ENCODE measurements at places on chromosomes 5 and 9.

DNA sequence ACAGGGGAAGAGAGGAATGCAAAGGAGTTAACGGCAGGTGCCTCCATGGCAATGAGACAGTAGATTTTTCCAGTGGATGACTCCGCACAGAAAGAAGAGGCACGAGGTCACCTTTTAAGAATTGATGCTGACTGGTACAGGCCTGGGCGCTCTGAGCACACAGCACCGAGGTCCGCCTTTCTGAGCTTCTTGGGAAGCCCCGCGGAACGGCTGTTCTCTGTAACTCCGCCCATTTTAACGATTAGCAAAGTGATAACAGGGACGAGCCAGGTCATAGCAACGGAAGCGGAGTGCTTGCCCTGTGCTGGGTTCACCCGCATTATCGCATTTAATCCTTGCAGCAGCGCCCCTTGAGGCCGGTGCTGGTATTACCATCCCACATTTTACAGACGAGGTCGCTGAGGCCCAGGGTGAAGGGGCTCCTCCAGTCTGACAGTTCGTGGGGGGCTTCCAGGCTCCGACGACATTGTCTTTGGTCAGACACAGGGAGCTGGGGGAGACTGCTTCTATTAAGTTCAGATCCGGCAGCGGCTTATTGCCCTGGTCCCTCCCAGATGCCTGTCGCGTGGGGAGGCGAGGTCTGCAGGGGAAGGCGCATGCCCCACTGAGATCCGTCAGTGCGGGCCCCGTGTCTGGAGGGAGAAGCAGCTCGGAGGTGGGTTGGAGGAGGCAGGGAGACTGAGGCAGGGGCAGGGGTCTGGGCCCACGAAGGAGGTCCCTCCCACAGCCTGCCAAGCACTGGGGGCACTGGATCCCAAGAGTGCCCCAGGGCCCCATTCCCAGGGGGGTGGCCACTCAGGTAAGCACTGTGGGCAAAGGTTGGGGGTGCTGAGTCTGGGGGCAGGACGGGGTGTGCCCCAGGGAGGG is 22.3 kb upstream of the HMCN2 start:
- peak; percentile 67 for DNase-seq

GRCh38 chr9:129719135-129719534 is 33.7 kb downstream of the PTGES start:
- no peak for DNase-seq

DNA sequence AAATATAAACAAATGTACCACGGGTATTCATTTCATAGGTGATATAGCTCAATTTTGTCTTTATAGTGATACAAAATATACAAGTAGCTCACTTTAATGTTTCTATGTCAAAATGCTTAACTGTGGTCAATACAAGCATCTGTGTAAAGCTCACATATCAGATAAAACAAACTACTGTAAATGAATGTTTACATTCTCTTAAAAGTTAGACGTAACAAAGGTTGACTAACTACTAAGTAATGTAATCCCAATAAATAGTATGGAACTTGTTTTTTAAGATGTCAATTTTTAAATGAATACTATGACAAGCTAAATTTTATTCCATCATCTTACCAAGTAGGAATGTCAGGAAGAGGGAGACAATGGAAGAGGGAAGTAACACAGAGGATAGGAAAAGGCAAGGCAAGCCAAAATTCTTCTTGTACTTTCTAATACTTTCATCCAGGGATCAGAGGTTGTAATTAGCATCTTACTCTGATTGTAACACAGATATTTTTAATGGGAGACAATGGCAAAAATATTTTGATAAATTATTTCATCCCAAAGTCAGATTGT is 105.5 kb downstream of the STRBP start:
- no peak for DNase-seq

DNA sequence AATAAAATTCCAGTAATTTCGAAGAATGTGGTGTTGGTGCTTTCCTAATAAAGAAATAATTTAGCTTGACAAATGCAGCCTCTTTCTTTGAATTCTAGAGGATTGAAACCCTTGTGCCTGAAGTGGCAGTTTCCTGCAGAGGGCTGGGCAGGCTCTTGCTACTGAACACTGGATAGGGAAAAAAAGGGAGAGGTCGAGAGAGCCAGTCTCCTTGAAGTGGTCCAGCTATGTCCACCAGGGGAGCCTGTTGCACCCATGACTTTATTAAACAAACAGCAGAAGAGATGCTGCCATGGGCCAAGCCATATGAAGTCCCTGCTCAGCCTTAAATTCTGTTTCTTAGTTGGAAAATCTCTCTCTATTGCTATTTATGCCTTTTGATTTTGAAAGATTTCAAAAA is 178.4 kb downstream of the SMARCA2 start:
- no peak for DNase-seq

DNA sequence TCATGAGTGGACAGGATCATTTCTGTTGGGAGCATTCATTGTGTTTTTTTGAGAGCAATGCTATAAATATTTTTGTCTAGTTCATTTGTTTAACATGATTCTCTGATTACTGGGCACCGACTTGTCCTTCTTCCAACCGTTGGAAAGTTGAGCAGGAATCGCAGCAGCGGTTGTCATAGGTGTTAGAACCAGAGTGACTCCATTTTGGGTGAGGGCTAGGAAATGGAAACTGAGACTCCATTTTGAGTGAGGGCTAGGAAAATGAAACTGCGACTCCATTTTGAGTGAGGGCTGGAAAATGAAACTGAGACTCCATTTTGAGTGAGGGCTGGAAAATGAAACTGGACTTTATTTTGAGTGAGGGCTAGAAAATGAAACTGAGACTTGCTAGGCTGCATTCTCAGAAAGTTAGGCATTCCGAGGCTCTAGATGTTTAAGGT is 100.6 kb downstream of the ICE1 start:
- no peak for DNase-seq

DNA sequence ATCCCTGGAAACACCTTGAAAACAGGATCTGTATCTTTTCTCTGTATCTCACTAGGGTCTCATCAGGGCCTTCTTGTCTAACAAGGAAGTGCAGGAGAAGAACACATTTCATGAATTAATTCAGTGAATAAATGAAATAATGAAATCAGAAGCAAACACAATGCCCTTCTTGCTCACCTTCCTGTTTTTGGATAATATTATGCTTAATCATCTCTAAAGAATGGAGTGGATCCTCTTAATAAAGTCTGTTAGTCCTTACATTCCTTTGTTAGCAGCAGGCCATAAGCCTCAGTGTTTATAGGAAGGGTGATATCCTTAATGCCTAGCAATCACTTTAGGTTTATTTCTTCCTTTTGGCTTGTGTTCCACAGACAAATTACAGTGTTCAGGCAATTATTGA is 837.1 kb upstream of the SEMA6A start:
- DNase-seq, result no peak

GRCh38 chr5:128711216-128711615 is 173.2 kb upstream of the FBN2 start:
- DNase-seq, result no peak

- DNase-seq, result no peak
Observed at GRCh38 chr9:94507531-94508258, 47.2 kb upstream of the PCAT7 start.

GRCh38 chr9:104772714-104773510 is 9.0 kb downstream of the NIPSNAP3B start:
- peak; percentile 69 for DNase-seq

DNA sequence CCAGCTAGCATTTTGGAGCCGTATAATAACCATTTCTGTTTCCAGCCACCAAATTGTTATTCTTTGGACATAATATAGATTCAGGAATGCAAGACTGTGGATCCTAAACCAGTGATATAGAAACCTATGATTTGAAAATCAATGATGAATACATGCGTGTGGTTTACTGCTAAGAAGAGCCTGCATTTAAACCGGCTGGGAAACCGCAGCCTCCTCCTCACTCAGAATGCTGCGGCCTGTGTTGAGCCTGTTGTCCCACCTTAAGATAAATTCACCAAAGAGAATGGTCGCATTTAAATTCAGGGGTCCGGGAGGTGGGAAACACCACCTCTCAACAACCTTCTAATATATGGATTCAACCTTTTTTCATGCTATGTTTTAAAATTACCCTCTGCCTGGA is 148.0 kb downstream of the MEF2C start:
- DNase-seq, result no peak

GRCh38 chr9:128917151-128917849 is 3.5 kb upstream of the PHYHD1 start:
- DNase-seq, result no peak

- DNase-seq, result no peak
Observed at GRCh38 chr9:116081435-116082115, 72.0 kb upstream of the PAPPA start.

DNA sequence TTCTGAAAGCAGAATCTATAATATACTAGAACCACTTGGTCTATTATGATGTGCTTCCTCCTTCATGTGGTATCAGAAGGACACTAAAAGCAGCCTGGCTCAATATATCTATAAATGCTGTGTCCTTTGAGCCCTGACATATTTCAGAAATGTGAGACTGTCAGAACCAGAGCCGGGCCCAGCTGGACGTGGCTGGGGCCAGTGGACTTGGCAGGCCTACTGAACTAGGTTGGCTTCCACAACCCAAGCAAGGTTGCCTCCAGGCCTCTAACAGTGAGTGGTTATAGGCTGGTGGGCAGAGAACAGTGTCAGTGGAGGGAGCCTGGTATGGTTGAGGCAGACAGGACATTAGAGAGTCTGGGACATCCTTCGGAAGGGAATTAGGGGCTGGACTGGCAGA is 78.9 kb downstream of the GALNT10 start:
- no peak for DNase-seq

DNA sequence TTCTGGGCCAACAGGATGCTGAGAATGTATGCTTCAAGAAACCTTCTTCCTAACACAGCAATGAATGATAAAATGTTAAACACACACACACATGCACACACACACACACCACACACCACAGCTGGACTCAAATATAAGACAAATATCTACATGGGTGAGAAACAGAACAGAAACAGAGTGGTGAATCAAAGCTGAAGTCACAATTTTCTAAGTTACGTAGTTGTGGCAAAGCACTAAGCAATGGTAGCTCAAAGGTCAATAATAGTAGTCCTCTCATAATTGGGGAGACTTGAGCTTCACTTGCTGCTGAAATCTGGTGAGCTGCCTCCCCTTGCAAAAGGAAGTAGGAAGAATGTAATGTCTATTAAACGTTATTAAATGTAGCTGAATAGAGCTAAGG is 33.7 kb upstream of the ITGA1 start:
- no peak for DNase-seq

DNA sequence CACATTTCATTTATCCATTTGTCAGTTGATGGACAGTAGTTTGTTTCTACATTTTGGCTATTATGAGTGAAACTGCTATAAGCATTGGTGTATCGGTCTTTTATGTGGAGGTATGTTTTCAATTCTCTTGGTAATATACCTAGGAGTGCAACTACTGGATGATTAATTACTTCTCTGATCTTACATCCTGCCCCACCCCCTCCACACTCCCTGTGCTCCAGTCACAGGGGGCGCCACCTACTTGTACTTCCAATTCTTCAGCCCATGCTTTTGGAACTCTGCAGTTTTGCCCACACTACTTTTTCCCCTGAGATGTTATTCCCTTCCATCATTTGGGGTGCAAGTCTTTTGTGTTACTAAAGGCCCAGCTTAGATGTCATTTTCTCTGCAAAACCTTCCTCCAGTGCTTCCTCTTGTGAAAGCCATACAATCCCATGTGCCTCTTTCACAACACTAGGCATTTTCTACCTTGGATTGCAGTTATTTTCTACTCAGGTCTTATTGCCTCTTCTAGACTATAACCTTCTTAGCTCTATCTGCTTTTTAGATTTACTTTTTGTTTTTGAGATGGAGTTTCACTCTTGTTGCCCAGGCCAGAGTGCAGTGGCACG is 42.1 kb downstream of the SEC61B start:
- peak; percentile 44 for DNase-seq

GRCh38 chr5:168939887-168940544 is 360.8 kb upstream of the PANK3 start:
- no peak for DNase-seq

GRCh38 chr5:128304088-128304487 is 220.5 kb downstream of the SLC12A2 start:
- no peak for DNase-seq

GRCh38 chr5:139410993-139411828 is 7.3 kb upstream of the SPATA24 start:
- DNase-seq, result no peak

GRCh38 chr5:133298447-133298846 is 246.6 kb downstream of the HSPA4 start:
- no peak for DNase-seq

DNA sequence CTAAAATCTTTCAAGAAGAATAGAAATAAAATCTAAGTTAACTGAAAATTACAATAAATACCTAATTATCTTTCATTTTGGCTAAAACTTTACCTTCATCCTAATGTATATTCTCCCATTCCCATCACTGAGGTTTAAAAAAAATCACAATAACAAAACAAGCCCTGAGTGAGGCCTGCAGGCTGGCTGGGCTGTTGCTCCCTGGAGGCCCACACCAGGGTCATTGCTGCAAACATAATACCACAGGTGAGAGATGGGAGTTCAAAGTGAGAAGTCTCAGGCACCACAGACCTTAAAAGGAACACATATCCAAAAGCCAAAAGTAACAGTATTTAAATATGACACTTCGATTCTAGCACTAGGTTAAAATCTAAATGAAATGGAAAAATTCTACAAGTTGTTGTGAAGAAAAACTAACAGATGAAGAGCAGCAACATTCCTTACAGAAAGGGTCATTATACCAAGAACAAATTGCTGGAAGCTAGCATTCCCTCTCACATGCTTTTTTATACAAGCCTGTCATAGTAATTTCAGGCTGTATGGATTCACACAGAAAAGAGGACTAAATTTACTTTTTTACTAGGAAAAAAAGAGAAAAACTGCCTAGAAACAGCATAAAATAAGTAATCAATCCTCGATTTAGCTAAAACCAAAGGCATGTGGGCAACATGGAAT is 57.8 kb downstream of the AUH start:
- DNase-seq, result no peak

DNA sequence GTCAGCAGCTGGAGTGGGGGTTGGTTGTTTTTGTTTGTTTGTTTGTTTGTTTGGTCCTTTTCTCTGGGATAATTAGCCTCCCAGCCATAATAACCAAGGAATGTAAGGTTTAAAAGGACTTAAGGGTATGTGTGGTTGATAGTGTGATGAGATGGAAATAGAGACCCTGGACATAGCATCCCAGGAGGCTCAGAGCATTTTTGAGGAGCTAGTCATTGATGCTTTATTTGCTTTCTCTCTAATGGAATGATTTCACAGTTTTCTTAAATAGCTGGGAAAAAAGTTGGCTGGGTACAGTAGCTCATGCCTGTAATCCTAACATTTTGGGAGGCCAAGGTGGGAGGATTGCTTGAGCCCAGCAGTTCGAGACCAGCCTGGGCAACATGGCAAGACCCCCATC is 45.1 kb downstream of the TTC1 start:
- DNase-seq, result no peak

Data from inflammatory macrophage (primary cell).